ENCODE measurements at places on chromosomes 4 and X.

DNA sequence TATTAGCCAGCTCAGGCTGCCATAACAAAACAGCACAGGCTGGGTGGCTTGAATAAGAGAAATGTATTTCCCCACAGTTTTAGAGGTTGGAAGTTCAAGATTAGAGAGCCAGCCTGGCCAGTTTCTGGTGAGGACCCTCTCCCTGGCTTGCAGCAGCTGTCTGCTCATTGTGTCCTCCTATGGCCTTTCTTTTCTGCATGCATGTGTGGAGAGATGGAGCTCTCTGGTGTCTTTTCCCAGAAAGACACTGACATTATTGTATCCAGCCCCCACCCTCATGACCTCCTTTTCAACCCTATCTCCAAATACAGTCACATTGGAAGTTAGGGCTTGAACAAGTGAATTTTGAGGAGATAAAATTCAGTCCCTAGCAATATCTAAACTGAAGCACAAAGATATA is 263.8 kb upstream of the PABPC4L start:
- DNase-seq, result no peak

DNA sequence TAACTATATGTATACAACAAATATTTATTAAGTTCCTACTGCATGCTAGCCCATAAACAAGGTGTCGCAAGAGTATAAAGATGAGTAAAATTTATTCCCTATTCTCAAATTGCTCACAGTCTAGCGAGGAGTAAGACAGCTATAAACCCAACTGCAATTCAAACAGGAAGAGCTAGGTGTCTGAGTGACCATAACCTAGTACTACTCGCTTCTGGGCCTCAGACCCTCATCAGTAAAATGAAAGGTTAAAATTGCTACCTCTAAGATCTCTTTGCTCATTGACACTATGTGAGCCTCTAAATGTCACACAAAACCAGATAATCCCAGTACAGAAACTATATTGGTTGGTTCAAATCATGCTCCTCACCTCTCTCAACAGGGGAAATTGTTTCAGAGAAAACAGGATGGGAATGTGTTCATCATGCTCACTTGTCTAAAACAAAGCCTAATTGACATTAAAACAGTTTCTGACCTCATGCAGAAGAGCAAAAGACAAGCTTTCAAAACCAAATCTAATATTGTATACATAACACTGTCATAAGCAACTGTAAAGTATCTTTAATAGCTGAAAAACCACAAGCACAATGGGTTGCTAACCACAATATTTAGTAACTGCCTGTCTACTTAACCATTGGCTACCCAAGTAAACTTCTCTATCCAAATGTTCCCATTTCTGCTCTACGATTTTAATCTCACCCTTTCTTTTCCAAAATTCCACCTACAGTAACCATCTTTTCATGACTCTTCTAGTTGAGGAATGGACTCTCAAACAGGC is 264.6 kb upstream of the FMR1 start:
- DNase-seq, result no peak

GRCh38 chr4:47862297-47862696 is 24.4 kb upstream of the CORIN start:
- no peak for DNase-seq

GRCh38 chrX:68536429-68536828 is 37.6 kb downstream of the YIPF6 start:
- no peak for DNase-seq

GRCh38 chrX:130186651-130187050 is 14.9 kb downstream of the RAB33A start:
- DNase-seq, result no peak
